ENCODE measurements at places on chromosomes 6 and 20. TPM values are rescaled to one million over a fixed set of nuclear protein-coding genes. Genes with fewer than 3 reads are reported as not detected.
A peak's percentile ranks its signal among the peaks of the same experiment; 100 is the strongest.

DNA sequence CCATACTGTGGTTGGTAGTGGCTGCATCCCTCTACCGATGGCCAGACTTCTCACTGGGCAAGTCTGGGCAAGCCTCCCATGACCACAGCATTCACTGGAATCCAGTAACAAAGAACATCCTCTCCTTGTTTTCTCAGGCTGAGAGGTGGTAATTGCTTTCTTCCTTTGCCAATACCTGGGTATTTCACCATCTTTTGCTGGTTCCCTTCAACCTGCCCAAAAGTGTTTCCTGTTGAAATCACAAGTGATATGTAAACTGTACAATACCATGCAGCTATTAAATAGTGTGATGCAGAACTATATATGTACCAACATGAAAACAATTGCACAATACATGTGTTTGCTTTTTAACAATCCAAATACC lies at the start of gene PTCHD4:
TSS of gene PTCHD4 (minus strand) at position 55 of the 364 bp plus-strand sequence. CDS start 42,240 bp downstream, outside the sequence.
- no peak for DNase-seq

DNA sequence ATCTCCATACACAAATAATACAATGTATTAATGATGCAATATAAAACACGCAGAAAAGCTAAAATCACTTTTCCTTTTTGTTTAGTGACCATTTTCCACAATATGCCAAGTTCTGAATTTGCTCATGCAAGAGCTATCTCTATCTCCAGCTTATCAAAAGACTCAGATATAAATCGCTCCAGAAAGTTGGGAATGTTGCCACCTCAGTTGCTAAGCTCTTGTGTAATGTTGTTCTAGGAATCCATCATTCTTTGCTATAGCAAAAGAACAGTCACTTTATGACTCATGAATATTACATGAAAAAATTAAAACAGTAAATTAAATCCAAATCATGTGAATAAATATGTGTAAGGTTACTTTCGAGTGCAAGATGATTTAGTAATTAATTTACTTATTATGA lies 8.7 kb downstream of the PLAGL1 start:
- peak; percentile 38 for DNase-seq

DNA sequence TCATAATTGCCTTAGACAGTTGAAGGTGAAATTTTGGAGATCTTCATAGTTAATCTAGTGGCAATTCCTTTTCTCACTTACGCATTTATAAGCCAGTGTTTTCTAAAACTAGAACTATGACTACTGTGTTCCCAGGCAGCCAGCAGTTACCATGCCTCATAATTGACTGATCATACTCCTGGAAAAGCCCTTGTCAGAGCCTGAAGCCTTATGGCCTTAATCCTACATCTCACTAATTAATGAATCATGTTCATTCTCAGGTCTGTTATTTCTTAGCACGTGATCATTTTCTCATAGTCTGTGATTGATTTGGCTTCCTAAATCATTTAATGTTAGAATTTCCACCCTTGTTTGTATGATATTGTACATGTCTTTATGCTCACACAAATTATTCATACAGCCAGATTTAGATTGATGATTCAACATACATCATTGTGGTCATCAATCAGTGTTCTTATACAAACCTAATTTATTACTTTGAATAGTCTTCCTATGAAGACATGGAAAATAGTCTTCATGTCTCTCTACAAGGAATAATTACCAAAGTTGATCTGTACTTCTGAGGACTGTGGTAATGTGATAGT lies 132.6 kb upstream of the ASCC3 start:
- no peak for DNase-seq

DNA sequence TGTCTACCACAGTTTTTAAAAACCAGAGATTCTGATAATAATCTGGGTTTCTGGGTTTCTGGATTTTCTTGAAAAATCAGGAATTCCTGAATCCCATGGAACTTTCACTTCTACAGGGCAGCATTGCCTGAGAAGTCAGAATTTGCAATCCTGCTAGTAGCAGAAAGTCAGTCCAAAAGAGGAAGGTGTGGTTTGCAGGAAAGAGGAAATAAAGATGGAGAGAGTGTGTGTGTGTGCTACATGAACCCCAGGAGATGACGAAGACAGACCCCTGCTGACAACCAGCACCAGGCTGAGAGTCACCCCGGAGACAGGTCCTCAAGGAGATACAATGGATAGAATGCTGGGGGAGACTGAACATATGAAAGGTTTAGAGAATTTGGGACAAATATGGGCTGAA lies 44.9 kb downstream of the PRND start:
- no peak for DNase-seq

Gene CLIC5
- 2.1 TPM for total RNA-seq

Data from PC-9 (cell line).